Esophagus squamous epithelium (tissue), 5 donors: ENCODE measurements at places on chromosomes 11 and 22.

GRCh38 chr22:39900306-39901227 lies at the start of gene GRAP2:
Gene GRAP2 (plus strand): TSS chr22:39901084. CDS start chr22:39947107, 46,023 bp downstream.
- DNase-seq = no peak

GRCh38 chr11:128389461-128389976 lies 197.8 kb downstream of the ETS1 start:
- DNase-seq = no peak

GRCh38 chr11:100769617-100770016 lies 82.5 kb downstream of the ARHGAP42 start:
- DNase-seq = no peak

DNA sequence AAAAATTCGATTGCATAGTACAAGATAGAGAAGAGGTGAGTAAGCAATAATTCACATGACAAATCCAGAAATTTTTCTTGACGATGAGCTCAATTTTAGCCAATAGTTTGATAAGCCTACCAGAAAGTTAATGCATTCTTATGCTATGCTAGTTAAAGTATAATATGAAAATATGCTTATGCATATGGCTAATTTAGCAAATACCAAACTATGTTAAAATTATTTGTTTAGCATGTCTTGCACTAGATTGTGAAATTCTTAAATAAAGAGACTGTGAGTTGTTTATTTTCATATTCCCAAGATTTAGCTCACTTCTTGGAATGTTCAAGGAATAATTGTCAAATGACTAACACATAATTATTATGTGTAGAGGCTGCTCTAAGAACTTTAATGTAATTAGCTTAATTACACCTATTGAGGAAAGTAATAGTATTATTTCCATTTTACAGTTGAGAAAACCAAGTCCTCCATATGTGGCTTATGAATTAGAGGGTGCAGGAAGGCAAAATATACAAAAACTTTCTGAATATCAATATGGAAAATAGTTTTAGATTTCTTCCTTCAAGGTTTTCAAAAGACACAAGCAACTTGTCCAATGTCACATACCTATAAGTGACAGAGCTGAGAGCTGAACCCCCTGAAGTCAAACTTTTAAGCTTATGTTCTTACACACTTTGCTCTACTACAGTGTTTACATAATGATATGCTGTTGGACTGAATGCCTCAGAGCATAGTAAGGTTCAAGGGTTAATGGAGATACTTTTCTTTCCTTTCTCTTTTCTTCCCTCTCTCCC lies 45.9 kb upstream of the ARHGAP20 start:
- no peak for DNase-seq

DNA sequence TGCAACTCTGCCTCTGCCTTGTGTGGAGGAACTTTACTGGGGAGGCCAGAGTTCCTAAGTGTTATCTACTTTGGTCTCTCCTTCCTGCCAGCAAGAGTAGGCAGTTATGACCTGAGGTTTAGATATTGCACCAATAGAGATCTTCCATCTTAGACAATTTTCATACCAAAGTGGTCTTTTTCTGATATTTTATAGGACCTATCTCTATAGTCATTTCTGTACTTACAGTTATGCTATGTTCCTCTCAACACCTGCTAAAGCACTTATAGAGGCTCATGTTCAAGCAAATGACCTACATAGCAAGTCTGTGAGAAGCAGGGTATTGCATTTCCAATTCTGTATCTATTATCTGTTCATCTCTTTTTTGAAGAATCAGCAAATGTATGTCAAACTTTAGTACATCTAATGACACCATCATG lies 80.8 kb downstream of the HORMAD2 start:
- no peak for DNase-seq

DNA sequence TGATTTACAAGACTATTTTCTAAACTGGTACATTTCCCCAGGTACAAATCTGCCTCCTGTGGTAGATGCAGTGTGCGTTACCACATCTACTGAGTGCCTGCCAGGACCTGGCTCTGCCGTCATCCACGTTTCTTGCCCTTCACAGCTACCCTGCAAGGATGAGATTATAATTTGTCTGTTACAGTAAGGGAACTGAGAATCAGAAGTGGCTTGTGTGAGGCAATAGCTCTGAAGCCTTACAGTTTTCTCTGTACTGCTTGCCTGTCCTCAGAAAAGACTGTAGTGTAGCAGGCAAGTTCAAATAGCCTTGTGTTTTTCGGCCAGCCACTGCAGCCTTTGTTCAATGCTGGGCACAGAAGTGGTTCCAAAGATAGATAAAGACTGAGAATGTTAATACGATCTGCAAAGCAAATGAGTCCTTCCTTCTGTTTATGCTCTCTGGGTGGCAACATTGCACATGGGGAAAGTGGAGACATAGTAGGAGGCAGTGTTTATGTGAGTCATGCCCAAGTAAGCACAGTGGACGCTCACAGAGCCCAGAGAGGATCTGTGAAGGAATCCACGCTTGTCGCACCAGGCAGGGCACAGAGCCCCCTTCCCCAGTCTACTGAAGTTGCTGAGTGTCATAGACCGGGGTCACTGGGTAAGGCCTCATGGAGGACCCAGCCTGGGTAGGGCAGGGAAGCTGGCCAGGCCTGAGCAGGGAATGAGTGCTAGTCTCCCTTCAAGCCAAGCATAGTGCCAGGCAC lies 49.1 kb downstream of the MICAL2 start:
- DNase-seq = no peak

DNA sequence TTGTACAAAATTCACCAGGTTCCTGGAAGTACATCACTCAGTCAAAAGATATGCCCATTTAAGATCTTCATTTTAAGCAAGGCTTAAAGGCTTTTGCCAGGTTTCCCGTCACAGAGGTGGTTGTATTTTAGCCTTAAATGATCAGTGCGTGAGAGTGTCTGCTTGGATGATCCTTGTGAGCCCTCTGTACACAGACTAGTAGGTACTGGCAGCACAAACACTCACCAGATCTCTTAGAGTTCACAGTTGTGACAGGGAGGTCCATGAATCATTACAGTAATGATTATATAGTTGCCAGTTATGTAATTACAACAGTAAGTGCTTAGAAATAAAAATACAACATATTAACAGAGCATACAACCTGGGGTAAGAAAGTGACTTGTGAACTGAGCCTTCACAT lies 84.2 kb upstream of the SLC25A18 start:
- DNase-seq = no peak

GRCh38 chr11:92531065-92531739 lies 306.6 kb downstream of the FAT3 start:
- no peak for DNase-seq
